A549 treated with Mapracorat at 1 μM for 4 hours (cell line): ENCODE measurements at places on chromosomes 7 and 10. TPM values are rescaled to one million over a fixed set of nuclear protein-coding genes. Genes with fewer than 3 reads are reported as not detected.

RINT1 gene
- total RNA-seq: 13.6 to 17.1 TPM (median 15.5 TPM) in 5 replicates

UPK3BL2 gene
- 1.6 to 3.6 TPM (median 2.4 TPM) in 5 replicates for total RNA-seq

ABCC2 gene
- 119 to 142 TPM (median 123 TPM) in 5 replicates for total RNA-seq

EPHA1 gene
- 0.22 TPM in 1 of 5 replicates, not detected in the others for total RNA-seq

RBM20 gene
- total RNA-seq: 2.3 to 3.2 TPM (median 3.0 TPM) in 5 replicates

ZPBP gene
- total RNA-seq: not detected in 5 replicates

NOM1 gene
- total RNA-seq: 17.3 to 24.1 TPM (median 20.5 TPM) in 5 replicates

STEAP4 gene
- total RNA-seq: 0.07 TPM in 1 of 5 replicates, not detected in the others

ACSM6 gene
- total RNA-seq: not detected in 5 replicates

CNPY1 gene
- total RNA-seq: not detected in 5 replicates
